ENCODE measurements at places on chromosomes 13 and 19.

- H3K4me1 ChIP-seq, result no peaks in the 10 kb centered on the region
- DNase-seq, result no peak
- peaks cover 14% of the 10 kb centered on the region for H3K27me3 ChIP-seq
- H3K27ac ChIP-seq, result no peak overlapping the region
- no peaks in the 10 kb centered on the region for H3K36me3 ChIP-seq
Measured at GRCh38 chr13:113941571-113942191, 32.2 kb downstream of the C13orf46 start.

GRCh38 chr13:88042489-88042888 lies 371.3 kb downstream of the SLITRK5 start:
- no peaks in the 10 kb centered on the region for H3K27me3 ChIP-seq
- no peak overlapping the region for H3K27ac ChIP-seq
- no peak for DNase-seq
- no peak overlapping the region for H3K4me3 ChIP-seq

DNA sequence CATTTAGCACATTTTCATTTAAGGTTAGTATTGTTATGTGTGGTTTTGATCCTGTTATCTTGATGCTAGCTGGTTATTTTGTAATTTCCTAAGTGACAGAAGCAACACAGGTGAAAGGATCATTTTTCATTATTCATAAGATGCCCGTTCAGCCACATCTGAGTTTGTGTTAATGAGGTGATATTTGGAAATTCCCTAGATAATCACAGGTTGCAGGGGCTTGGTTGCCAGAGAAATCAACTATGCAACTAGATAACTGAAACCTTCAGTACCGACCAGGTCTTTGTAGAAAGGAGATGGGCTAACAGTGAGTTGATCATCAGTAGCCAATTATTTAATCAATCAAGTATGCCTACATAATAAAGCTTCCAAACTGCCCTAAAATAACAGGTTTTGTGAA lies 121.3 kb upstream of the UFM1 start:
- no peak overlapping the region for H3K4me3 ChIP-seq
- no peak overlapping the region for H3K27ac ChIP-seq
- no peaks in the 10 kb centered on the region for H3K36me3 ChIP-seq
- no peaks in the 10 kb centered on the region for H3K4me1 ChIP-seq
- DNase-seq, result no peak
- H3K27me3 ChIP-seq, result peaks cover 4% of the 10 kb centered on the region

GRCh38 chr13:44108331-44108858 lies 228.7 kb downstream of the LACC1 start:
- no peak for DNase-seq
- H3K27me3 ChIP-seq, result peaks cover 4% of the 10 kb centered on the region
- no peak overlapping the region for H3K4me3 ChIP-seq
- no peaks in the 10 kb centered on the region for H3K4me1 ChIP-seq

DNA sequence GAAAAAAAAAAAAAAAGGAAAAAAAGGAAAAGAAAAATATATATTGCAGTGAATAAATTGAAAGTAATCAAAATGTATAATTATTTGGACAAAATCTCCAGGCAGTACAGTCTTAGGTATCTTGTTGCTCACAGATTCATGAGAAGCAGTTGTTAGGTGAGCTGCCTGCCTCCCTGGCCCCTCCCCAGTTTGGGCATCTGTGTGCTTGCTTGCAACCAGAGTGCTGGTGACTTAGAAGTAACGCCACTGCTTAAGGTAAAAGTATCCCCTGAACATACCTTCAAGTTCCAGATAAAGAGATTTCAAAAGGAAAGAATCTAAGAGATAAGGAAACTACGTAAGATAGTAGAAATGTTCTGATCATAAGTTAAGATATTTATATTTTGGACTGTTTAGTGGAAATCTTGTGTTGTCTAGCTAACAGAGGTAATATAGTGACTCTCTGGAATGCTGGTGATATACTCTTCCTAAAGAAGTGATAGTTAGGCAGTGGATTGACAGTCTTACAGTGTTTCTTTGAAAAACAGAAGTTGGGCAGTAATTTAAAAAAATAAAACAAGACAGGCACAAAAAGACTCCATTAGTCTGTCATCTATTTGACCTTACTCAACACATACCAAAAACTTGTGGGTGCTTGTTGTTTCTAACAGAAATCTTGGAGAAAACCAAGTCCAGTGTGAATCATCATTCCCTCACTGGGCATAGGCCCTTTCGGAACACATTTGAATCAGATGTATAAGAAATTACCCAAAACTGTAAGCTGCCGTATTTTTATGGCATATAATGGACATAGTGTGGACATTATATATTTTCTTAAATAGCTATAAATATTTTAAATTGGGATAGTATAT lies 38.3 kb upstream of the KCTD4 start:
- no peaks in the 10 kb centered on the region for H3K4me1 ChIP-seq
- no peak overlapping the region for H3K27ac ChIP-seq
- peaks cover 2% of the 10 kb centered on the region for H3K36me3 ChIP-seq
- H3K27me3 ChIP-seq, result no peaks in the 10 kb centered on the region
- no peak for DNase-seq

- DNase-seq, result no peak
- H3K4me1 ChIP-seq, result no peaks in the 10 kb centered on the region
- no peaks in the 10 kb centered on the region for H3K36me3 ChIP-seq
Measured at GRCh38 chr19:31114585-31114984, 234.7 kb downstream of the TSHZ3 start.

GRCh38 chr13:37561031-37561430 lies 37.5 kb downstream of the POSTN start:
- no peaks in the 10 kb centered on the region for H3K36me3 ChIP-seq
- DNase-seq, result no peak
- H3K4me3 ChIP-seq, result no peak overlapping the region
- no peak overlapping the region for H3K27ac ChIP-seq

DNA sequence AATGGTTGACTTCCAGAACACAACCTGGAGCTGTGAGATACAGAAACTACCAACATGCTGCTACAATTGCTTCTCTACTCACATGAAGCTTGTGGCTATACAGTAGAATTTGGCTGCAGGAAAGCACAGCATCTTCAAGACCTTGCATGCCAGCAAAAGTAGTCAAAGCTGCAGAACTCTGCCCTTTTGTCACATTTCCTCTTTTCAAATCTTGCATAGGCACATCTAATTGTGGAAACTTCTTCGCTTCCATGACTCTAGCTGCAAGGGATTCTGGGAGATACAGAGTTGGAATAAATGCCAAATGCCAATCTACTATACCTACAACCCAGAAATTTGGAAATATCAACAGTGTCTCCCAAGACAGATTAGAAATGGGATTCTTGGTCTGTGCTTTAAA lies 462.2 kb downstream of the FOXO1 start:
- H3K4me1 ChIP-seq, result peaks cover 41% of the 10 kb centered on the region
- H3K27ac ChIP-seq, result no peak overlapping the region
- no peak overlapping the region for H3K4me3 ChIP-seq

- no peak overlapping the region for H3K4me3 ChIP-seq
- no peak for DNase-seq
- peaks cover 5% of the 10 kb centered on the region for H3K4me1 ChIP-seq
Measured at GRCh38 chr19:23946569-23946968, 31.9 kb downstream of the ZNF726 start.

DNA sequence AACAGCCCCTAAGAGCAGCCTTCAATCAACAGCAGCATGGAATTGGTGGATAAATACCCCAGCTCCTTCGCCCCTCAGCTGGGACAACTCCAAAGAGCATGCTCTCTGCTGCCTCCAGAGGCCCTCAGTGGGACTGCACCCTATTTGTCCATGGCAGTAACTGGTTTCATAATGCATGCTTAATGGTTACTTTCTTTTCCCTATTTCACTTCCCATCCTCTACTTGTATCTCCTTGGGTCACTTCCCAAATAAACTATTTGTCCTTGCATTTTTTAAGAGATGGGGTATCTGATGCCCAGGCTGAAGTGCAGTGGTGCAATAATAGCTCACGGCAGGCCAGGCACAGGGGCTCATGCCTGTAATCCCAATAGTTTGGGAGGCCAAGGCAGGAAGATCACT lies 13.5 kb upstream of the TPM4 start:
- DNase-seq, result peak; percentile 70
- H3K4me1 ChIP-seq, result peaks cover 15% of the 10 kb centered on the region
- peaks cover 4% of the 10 kb centered on the region for H3K27me3 ChIP-seq
- H3K36me3 ChIP-seq, result peaks cover 2% of the 10 kb centered on the region
- H3K4me3 ChIP-seq, result no peak overlapping the region
- no peak overlapping the region for H3K27ac ChIP-seq

DNA sequence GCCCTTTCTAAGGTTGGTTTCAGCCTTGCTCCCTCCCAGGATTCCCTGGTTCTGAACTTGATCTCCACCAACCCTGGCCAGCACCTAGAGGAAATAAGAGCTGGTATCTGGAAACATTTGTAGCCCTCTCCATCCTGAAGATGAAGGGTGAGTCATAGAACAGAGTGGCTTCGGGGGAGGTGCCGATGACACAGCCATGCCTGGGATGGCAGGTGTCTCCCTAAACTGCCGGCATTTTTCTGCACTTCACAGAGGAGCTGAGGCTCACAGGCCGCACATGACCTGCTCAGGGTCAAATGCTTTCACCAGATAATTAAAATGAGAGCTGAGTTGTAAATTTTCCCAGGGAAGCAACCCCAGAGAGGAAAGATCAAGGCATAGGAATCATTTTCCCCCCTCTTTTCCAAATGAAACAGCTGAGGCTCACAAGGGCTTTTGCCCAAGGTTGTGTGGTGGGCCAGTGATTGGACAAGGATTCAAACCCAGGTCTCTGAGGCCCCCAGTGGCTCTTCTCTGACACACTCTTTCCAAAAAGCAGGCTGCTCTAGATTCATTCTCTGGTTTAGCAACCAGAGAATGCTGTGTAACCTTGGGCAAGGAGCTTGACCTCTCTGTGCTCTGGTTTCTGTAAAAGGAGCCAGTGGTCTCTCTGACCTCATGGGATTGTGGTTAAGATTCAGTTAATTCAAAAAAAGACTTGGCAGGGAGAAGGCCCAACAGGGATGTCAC lies 1.2 kb upstream of the SLC25A42 start:
- no peak for DNase-seq
- no peak overlapping the region for H3K27ac ChIP-seq
- no peaks in the 10 kb centered on the region for H3K27me3 ChIP-seq
- peak overlapping the region; percentile 98 for H3K4me3 ChIP-seq
- peaks cover 2% of the 10 kb centered on the region for H3K36me3 ChIP-seq

- peaks cover 2% of the 10 kb centered on the region for H3K36me3 ChIP-seq
- peaks cover 38% of the 10 kb centered on the region for H3K27me3 ChIP-seq
- no peak overlapping the region for H3K27ac ChIP-seq
Measured at GRCh38 chr19:55069865-55070197, 5.8 kb upstream of the EPS8L1 start.

DNA sequence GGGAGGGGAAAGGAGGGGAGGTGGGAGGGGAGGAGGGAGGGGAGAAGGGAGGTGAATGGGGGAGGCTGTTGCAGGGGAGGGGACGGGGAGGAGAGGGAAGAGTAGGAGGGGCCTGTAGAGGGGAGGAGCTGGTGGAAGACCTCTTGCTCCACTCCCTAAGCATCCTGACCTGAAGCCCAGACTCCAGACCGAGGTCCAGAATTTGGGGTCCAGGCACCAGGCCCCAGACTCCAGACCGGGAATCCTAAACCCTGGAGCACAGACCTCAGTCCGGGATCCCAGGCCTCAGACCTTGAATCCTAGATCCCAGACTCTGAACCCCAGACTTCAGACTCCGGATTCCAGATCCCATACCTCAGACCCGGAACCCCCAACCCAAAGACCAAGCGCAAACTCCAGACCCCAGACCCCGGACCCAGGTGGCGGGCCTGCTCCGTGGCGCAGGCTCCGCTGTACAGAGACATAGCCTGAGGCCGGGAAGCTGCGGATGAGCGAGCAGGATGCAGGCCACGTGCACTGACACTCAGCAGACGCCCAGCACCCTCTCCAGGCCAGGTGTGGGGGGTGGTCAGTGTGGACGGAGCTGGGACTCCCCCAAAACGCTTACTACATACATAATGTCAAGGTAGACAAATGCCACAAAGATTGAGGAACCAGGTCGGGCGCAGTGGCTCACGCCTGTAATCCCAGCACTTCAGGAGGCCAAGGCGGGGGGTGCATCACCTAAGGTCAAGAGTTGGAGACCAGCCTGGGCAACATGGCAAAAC lies 710 bp upstream of the BTBD2 start:
- no peak for DNase-seq
- H3K27me3 ChIP-seq, result no peaks in the 10 kb centered on the region
- H3K4me3 ChIP-seq, result peak overlapping the region; percentile 75
- H3K4me1 ChIP-seq, result peaks cover 25% of the 10 kb centered on the region
- H3K36me3 ChIP-seq, result peaks cover 12% of the 10 kb centered on the region

DNA sequence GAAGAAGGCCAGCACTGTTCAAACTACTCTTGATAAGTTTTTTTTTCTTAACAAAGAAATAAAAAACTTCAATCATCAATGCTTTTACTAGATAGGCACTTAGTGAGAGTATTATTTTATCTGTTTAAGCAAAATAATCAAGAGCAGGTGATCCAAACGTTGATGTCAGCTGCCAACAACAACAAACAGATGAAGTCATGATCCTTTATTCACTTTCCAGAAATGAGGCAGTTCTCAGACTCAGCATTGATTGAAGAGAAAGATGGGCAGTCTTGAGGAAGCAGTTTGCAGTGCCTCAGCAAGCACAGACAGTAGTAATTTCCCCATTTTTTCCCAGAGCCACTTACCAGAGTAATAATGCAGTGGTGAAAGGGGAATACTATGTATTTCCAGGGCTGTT lies 38.4 kb upstream of the CSNK1A1L start:
- H3K36me3 ChIP-seq, result no peaks in the 10 kb centered on the region
- no peak overlapping the region for H3K27ac ChIP-seq
- H3K4me3 ChIP-seq, result no peak overlapping the region

DNA sequence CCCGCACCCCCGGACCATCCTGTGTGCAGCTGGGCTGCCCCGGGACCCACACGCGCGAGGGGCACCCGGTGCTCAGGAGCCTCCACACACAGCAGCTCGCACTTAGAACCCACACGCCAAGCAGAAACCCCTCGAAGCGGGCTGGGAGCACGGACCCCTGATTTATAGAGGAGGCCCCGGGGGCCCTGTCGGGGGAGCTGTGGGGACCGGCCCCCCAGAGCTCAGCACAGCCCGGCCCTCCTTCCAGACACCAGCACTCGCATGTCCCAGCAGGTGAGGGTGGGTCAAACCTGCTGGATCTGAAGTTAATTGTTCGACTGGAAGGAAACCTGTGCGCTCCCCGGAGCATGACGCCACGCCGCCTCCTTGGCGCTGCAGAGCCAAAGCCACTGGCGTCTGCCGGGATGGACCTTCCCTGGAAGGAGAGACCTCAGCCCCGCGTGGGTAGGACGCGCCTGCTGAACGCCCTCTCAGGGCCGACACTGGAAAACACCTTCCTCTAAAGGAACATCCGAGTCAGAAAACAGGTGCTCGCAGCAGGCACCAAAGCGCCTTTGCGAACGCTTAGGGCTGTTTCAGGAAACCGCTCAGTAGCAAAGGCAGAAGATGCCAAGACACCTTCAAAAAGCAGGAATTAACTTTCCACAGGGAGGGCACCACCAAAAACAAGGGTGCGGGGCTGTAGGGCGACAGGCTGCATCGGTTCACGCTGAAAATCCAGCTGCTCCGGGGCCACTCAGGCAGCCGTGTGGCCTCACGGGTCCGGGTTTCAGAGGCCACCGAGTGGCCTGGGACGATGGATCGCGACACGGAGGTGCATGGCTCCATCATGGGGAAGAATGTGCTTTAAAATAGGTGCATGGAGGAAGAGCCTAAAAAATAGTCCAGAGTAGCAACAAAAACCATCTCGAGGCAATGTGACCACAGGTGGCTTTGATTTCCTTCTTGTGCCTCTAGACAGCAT lies 37.8 kb upstream of the GRTP1 start:
- no peak overlapping the region for H3K27ac ChIP-seq
- H3K4me1 ChIP-seq, result peaks cover 2% of the 10 kb centered on the region
- no peaks in the 10 kb centered on the region for H3K36me3 ChIP-seq
- no peak for DNase-seq

All from memory B cell (primary cell).